ENCODE measurements at places on chromosomes 11 and 22.
A peak's percentile ranks its signal among the peaks of the same experiment; 100 is the strongest.

DNA sequence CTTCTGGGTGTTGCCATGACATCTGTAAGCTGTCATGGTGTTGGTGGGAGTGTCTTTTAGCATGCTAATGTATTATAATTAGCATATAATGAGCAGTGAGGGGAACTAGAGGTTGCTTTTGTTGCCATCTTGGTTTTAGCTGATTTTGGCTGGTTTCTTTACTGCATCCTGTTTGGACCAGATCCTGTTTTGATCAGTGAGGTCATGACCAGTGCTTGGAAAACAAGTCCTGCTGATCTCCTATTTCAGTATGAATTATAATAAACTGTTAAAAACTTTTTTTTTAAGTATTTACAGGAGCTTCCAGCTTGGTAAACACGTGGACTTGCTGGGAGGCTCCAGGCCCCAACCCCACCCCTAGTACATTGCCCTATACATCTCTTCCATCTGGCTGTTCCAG lies 30.5 kb upstream of the P4HA3 start:
- DNase-seq = no peak

GRCh38 chr11:46826310-46827044 lies 19.6 kb downstream of the CKAP5 start:
- peak; percentile 78 for DNase-seq

DNA sequence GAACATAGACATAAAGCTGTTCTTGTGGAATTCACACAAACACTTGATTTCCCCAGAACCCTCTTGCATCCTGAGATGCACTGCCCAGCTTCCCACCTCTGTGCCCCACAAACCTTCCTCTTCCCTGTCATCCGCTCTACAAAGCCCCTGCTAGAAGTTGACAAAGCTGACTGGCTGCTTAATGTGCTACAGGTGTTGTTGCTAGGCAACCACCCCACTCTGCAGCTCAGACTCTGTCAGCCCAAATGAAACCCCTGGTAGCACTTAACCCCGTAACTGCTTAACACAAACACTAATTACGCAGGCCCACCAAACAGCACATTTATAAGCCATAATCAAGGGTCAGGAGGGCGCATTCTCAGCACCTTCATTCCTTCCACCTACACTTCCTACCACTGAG lies 172.0 kb upstream of the CADM1 start:
- DNase-seq = no peak

DNA sequence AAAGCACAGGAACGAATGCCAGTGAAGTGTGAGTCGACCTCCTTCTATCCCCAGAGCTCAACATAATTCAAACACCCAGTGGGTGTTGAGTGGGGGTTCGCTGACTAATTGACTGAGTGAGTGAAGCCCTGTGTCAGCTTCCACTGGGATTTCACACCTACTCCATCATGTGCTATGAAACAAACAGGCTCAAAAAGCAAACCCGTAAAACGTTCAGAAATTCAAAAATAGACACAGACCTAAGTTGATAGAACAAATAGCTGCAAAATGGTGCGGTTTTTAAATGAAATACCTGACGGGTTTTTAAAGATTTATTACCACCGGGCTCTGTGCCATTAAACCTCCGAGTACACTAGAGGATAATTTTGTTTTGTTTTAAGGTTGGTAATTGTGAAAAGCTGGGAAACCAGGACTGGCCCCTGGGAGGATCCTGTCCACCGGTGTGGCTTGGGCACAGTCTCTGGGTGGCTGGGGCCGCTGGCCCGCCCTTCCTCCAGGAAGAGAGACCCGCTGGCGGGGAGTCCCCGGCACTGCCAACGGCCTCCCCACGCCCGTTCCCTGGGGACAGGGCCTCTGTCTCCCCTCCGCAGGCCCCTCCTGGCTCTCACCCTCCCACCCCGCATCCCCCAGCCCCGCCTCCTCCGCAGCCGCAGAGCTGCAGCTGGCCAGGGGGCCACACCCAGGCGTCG lies 13.6 kb downstream of the KCNJ5 start:
- DNase-seq = peak; percentile 60

- peak; percentile 21 for DNase-seq
Observed at GRCh38 chr11:75925785-75926164, 110.8 kb downstream of the UVRAG start.

DNA sequence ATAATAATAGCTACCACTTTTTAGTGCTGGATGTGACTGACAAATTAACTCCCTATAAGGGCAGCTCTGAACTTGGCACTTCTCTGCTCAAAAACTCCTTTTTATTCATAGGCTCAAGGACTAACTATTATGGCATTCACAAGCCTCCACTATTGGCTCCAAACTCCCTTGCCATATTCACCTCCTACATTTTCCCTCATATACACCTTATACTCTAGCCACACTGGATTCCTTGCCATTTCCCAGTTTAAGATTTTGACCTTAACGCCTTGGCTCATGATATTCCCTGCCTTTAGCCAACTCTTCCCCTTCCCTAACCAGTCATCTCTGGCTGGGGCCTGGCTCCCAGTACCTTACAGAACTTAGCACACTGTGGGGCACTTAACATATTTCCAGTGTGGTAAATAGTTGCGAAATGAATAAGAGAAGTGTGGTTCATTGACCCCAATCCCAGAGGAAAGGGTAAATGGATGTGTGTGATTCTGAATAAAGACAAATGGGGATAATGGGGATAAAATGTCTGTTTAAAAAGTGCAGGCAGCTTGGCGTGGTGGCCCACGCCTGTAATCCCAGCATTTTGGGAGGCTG lies 40.0 kb upstream of the SORL1 start:
- DNase-seq = no peak

GRCh38 chr11:10752486-10752885 lies 1.4 kb downstream of the CTR9 start:
- no peak for DNase-seq

All from NCI-H226 (cell line).